NCI-H69 (cell line): ENCODE measurements at places on chromosomes 13 and 19.

GRCh38 chr19:3462991-3463713 is 17.2 kb downstream of the SMIM24 start:
- no peak for DNase-seq

DNA sequence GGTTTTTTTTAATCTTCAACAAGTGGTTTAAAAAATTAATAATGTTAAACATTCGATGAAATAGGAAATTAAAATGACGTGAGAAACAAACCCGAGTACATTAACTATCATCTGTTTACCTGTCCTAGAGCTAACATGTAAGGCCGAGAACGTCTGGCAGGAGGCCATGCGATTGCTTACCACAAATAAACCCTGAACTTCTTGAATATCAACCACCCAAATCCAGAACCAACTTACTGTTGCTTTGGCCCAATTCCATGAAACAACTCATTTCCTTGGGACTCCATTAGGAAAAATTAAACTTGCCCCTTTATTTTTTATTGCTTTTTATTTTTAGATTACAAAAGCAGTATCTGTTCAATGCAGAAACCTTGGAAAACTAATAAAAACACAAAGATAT is 228.9 kb upstream of the IRS2 start:
- DNase-seq: no peak

GRCh38 chr19:56689198-56689597 is 17.6 kb upstream of the ZNF835 start:
- no peak for DNase-seq

DNA sequence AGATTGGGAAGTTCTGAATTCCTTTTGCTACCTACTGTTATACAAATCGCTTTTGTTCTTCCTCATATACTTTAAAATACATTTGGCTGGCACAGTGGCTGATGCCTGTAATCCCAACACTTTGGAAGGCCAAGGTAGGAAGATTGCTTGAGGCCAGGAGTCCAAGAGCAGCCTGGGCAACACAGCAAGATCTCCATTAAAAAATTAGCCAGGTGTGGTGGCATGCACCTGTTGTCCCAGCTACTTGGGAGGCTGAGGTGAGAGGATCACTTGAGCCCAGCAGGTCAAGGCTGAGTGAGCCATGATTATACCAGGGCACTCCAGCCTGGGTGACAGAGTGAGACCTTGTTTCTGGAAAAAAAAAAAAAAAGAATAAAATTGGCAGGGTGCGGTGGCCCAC is 34.4 kb upstream of the CXCL17 start:
- no peak for DNase-seq

DNA sequence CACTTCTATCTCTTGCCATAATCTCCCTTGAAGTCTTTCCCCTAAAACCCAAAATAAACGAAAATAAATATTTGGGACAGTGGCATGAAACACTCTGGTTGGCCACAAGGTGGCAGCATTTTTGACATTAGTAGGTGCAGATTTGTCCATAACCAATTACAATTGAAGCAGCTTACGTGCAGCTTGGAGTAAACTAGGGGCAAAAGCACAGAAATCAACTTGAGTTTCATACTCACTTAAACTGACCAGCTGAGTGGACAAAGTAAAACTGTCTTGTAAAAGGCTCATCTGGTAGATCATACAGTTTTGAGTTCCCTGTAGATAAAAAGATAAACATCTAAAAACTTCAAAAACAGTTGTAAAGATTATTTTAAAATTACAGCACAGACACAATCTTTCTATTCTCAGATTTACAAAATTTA is 18.8 kb downstream of the PDCD5 start:
- peak; percentile 73 for DNase-seq

GRCh38 chr13:33050161-33050560 is 33.9 kb downstream of the KL start:
- DNase-seq: no peak

DNA sequence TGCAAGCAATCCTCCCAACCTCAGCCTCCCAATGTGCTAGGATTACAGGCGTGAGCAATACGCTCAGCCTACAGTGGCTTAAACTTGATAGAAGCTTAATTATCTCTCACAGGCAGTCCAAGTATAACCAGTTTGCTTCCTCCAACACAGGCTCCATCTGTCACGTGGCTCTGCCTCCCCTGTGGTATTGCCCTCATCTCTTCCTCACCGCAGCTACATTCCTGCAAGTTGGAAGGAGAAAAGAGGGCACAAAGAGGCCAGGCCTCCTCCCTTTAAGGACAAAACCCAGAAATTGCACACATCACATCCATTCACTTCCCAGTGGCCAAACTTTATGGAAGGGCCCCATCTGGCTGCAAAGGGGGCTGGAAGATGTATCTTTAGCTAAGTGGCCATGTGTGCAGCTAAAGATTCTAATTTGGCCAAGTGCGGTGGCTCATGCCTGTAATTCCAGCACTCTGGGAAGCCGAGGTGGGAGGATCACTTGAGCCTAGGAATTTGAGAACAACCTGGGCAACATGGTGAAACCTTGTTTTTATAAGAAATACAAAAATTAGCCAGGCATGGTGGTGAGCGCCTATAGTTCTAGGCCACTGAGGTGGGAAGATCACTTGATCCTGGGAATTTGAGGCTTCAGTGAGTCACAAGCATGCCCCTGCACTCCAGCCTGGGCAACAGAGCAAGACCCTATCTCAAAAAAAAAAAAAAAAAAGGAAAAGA is 3.1 kb upstream of the SDHAF1 start:
- peak; percentile 17 for DNase-seq

- DNase-seq: no peak
Observed at GRCh38 chr13:51432576-51432975, 20.3 kb downstream of the INTS6 start.

DNA sequence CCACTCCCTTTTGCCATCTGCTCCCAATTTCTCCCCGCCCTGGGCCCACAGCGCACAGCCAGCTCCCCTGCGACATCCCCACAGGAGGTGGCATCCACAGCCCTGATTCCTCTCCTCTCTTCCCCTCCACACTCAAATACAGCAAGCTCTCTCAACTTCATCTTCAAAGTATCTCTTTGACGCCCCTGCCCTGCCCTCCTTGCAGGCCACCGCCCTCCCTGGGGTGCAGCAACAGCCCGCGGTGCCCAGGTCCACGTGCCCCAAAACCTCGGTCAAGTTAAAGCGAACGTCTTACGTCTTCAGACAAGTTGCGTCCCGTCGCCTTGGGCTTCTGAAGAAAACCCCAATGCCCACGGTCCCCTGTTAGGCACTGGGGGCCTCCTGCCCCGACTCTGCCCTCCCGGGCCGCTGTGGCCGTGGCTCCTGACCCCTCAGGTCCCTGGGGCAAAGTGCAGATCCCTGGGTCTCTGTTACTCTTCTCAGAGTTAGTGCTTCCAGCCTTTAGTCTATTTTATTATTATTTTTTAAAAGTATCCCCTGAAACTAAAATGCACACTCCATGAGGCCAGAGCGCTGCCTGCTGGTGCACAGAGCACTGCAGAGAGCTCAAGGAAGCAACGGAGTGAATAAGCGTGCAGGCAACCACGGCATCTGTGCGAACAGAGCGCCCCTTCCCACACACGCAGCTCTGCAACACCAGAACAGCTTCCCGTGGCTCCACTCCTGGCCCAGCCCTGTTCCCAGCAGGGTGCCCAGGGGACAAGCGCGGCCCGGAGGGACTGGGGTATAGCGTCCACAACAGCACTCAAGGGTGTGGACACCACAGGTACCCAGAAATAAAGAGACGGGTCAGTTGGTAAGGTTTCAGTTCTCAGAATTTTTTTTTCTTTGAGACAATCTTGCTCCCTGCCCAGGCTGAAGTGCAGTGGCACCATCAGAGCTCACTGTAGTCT is 26.4 kb downstream of the IL17D start:
- no peak for DNase-seq

DNA sequence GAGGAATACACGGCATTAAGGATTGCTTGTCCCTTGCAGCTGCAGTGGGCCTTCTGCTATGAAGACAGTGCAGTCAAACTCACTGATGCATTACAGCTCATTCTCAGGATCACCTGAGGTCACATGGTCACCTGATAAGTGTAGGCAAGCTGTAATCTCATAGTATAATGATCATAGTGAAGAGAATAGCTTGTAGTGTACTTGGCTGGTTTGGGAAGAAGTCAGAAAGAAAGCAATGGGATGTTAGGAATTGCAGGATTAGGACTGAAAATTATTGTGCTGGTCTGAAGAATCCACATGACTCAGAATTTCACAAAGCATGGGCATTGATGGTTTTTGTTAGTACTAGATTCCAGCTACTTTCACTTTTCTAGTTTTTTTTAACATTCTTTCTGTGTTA is 76.7 kb downstream of the MBNL2 start:
- DNase-seq: no peak

GRCh38 chr19:1992759-1993260 is 22.7 kb downstream of the BTBD2 start:
- no peak for DNase-seq

GRCh38 chr13:83919775-83920174 is 37.5 kb upstream of the SLITRK1 start:
- DNase-seq: no peak

DNA sequence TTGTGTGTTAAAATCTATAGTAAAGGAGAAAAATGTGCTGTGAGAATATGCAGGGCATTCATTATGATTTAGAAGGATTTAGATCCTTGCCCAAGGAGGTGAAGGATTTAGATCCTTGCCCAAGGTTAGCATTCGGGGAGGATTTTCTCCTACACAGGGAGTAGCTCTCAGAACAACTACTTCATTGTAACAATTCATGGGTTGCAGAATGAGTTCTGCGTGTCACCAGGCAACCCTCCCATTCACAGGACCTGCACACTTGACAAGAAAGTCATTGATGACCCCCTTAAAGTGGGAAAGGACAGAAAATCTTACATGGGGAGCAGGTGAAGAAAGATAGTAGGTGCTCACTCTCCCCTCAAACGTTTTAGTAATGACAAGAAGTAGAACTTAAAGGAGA is 167.1 kb upstream of the MAB21L1 start:
- no peak for DNase-seq

GRCh38 chr13:50712881-50713280 is 130.6 kb downstream of the DLEU7 start:
- peak; percentile 36 for DNase-seq

DNA sequence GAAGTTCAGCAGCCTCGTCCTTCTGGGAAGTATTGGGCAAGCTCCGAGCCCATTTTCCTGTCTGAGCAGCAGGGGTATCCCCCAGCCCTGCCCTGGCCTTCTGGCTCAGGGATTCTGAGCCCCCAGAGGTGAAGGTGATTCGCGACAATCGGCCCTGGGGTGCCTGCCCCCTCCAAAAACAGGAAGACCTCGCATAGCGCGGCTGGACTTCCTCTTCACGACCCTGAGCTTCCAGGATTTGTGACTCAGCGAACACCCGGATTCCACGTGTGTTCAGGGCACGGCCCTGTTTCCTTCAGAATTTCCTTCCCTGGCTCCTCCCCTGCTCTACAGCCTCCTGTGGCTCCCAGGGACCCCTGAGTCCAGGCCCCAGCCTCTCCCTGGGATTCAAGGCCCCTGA is at the start of gene SEMA6B:
TSS of gene SEMA6B (minus strand) at position 116 of the 400 bp plus-strand sequence. CDS start 1,227 bp downstream, outside the sequence.
- DNase-seq: no peak

- peak; percentile 34 for DNase-seq
Observed at GRCh38 chr13:29569253-29570050, 26.0 kb downstream of the SLC7A1 start.

DNA sequence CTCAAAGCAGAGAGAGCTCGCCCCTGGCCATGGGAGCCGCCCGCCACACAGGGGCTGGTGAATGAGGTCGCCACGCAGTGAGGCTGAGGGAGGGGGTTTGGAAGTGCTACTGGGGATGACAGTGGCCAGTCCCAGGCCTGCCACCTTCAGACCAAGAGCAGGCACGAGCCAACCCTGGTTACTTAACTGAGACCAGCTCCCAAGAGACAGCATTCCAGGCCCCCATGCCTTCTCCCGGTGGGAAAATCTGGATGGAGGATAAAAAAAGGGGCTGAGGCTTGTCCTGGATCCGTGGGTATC is 43.3 kb downstream of the RAB20 start:
- no peak for DNase-seq

DNA sequence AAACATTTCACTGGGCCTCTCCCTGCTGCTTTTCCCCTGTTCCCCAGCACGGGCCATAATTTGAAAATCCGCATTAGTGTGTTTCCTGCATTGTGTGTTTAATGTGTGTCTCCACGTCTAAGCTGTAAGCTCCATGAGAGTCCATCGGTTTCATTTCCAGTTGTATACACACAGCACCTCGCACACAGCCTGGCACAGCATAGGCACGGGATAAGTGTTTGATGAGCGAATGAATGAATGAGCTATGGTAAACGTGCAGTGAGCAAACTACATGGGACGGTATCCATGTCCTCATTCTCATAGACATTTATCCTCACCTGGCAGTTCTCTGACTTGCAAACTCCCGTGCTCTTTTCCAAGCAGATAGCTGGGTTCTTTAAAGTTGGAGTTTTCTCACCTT is 106.1 kb downstream of the RAB20 start:
- DNase-seq: no peak

DNA sequence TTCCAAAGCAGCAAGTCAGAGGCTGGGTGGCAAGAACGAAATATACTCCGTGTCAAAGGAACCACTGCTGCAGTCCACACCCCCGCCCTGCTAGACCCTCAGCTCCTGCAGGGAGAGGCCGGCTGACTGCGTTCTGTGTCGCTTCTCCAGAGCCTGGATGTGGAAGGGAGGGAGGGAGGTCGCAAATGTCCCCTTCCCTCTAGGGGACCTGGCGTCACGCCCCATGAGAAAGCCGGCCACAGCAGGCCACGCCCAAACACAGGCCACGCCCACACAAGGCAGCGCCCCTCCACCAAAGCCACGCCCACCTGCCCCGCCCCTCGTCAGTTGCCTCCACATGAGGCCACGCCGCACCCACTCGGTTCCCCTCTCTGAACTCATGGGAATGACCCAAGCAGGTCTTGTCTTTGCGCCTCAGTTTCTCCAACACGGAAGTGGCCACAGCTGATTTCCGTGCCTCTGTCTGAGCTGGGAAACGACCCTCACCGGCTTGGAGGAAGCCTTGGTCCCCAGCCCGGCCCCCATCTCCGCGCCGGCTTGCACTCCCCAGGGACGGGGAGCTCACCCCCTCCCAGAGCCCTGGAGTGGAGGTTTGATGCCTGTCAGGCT is 38.4 kb upstream of the TCF3 start:
- DNase-seq: peak; percentile 65

DNA sequence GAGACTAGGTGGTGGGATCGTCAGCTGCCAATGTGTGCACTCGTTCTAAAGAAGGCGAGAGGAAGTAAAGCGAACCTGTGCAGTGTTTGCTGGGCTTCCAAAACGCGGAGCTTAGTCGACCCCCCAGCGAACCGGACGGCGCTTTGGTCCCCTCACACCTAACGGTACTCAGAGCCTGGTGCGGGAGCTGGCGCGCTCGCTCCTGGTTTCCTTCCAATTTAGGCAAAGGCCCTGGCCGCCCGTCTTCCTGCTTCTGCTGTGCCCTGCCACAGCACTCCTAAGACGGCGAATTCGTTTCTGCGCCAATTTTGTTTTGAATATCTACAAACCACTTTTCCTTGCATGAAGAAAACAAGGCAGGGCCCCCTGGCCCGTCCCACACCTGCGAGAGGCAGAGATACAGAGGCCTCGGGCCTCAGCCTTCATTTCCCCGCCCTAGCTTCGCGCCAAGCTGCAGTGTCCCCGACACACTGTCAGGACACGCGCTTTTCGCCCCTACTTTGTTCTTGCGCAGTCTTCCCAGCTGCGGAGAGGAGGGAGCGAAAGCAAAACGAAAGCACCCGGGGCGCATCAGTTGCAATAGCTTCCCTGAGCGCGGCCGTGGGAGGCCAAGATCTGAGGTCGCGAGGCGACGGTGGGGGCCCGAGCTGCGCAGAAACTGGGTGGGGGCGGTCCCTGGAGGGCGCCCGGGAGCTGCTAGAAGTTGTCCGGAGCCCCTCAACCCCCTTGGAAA is 111.9 kb downstream of the KCNRG start:
- DNase-seq: no peak
